ENCODE measurements at places on chromosomes 1 and 21. TPM values are rescaled to one million over a fixed set of nuclear protein-coding genes. Genes with fewer than 3 reads are reported as not detected.

Gene NKAIN1
- not detected for total RNA-seq

Gene FAM78B
- 0.10 TPM for total RNA-seq

Gene IL24
- not detected for total RNA-seq

DNA sequence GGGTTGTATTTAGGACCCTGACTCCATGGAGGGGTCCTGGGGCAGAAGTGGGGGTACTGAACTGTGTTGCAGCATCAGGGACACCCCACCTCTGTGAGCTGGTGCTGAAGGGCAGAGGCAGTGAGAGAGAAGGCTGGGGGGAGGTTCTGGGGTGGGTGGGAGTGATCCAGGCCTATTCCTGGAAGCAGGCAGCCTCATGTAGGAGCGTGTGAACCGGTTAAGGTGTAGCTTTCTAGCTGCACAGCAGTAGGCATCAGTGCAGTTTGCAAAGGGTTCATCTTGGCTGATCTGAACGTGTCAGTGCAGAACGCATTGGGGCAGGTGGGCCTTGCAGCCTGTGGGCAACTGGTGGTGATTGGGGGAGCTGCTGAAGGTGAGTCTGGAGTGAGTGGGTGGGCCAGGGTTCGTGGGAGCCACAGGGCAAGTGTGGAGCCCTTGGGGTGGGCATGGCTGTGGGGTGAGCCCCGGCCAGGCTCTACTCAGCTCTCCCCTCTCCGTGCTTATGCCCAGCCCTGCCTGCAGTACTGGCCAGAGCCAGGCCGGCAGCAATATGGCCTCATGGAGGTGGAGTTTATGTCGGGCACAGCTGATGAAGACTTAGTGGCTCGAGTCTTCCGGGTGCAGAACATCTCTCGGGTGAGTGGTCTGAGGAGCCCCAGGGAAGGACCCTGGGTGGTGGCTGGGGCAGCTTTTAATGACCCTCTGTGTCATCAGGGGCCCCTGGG lies 86.7 kb downstream of the PTPRU start:
- no peaks in the 10 kb centered on the region for H3K27me3 ChIP-seq
- no peak for DNase-seq
- H3K36me3 ChIP-seq: no peaks in the 10 kb centered on the region

DNA sequence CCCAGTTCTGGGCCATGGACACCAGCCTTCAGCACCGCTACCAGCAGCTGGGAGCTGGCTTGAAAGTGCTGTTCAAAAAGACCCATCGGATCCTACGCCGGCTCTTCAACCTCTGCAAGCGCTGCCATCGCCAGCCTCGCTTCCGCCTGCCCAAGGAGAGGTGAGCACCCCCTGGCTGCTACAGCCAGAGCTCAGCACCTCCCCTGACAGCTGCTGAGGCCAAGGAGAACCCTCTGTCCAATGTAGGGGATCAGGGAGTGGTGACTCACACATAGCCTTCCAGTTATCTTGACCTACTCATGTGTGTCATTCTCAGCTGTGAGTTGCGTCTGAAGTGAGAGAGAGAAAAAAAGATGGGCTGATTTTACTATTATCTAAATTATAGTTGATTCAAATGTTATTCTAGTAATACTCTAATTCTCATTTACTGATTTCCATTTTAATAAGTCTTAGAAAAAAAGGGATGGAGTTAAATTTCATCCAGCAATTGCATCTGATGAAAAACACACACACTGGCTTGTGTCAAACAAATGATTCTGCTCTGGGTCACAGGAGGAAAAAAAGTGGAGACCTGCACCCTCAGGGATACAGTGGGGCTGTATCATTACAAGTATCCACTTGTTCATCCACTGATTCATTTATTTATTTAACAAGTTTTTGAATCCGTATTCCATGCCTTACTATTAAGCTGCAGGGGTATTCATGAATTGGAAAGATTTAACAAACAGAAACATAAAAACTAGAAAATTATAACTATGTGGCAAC lies 108.0 kb downstream of the BRINP2 start:
- H3K4me3 ChIP-seq: no peak overlapping the region
- H3K27me3 ChIP-seq: no peaks in the 10 kb centered on the region
- DNase-seq: no peak
- H3K4me1 ChIP-seq: no peaks in the 10 kb centered on the region
- no peak overlapping the region for H3K27ac ChIP-seq

GRCh38 chr1:183023601-183024316 lies 539 bp downstream of the LAMC1 start:
- H3K36me3 ChIP-seq: no peaks in the 10 kb centered on the region
- peak overlapping the region; percentile 69 for H3K4me3 ChIP-seq
- no peak overlapping the region for H3K27ac ChIP-seq
- peaks cover 18% of the 10 kb centered on the region for H3K4me1 ChIP-seq
- peaks cover 68% of the 10 kb centered on the region for H3K27me3 ChIP-seq
